Adrenal gland (tissue), 19 donors: ENCODE measurements at places on chromosomes 1 and 21. TPM values are rescaled to one million over a fixed set of nuclear protein-coding genes. Genes with fewer than 3 reads are reported as not detected.

Gene INPP5B
- total RNA-seq, result 25.9 TPM

Gene LDLRAD2
- 0.57 TPM for total RNA-seq

Gene SLC44A3
- 17.7 TPM for total RNA-seq

Gene GPR37L1
- total RNA-seq, result 0.30 TPM

Gene TNFRSF14
- 115 TPM for total RNA-seq

Gene ZSCAN20
- 5.7 TPM for total RNA-seq

Gene FAM78B
- 3.5 TPM for total RNA-seq

Gene EPHA2
- total RNA-seq, result 28.2 TPM

Gene C1orf167
- 3.2 TPM for total RNA-seq

Gene MRPL24
- total RNA-seq, result 111 TPM

Gene HMGCS2
- total RNA-seq, result 0.68 TPM

Gene CNR2
- total RNA-seq, result 0.06 TPM

DNA sequence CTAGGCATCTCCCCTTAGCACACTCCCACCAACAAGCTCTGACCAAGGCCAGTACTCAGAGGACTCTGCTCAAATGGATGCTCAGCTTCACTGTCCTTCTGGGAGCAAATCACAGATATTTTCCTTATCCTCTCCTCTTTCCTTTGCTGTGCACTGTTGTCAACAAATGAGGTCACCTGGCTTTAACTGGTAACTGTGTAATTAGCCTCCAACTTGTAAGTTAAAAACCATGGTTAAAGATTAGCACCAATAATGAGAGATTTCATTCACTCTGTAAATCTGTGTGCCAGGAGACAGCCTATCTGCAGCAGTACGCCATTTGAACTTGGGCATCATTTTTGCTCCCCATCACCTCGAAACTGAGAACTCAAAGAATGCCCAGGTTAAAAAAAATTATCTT, 149.5 kb downstream of the GABPA start:
- peak overlapping the region; percentile 59 for H3K27ac ChIP-seq
- DNase-seq, result no peak
- no peaks in the 10 kb centered on the region for H3K27me3 ChIP-seq
- no peak overlapping the region for H3K4me3 ChIP-seq
- H3K36me3 ChIP-seq, result no peaks in the 10 kb centered on the region
- no peaks in the 10 kb centered on the region for H3K4me1 ChIP-seq

DNA sequence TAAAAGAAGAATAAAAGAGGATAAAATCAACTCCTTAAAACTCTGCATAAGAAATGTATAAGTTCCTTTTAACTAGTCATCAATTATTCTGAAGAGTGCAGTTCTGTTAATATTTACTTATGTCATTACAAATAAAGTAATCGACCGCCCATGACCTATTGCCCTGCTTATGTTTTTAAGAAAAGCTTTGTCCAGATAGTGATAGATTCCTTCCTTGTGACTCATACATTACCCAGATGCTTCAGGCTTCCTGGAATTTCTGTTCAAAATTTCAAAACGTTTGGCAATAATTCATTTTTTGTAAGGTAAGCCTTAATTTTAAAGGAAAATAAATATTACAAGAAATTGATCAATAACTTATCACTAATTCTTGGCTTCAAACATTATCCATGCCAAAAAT, 918.2 kb upstream of the ADGRL2 start:
- DNase-seq, result peak; percentile 27
- H3K36me3 ChIP-seq, result no peaks in the 10 kb centered on the region
- no peak overlapping the region for H3K4me3 ChIP-seq

- H3K27me3 ChIP-seq, result no peaks in the 10 kb centered on the region
- no peak for DNase-seq
- no peak overlapping the region for H3K4me3 ChIP-seq
- H3K27ac ChIP-seq, result no peak overlapping the region
- no peaks in the 10 kb centered on the region for H3K4me1 ChIP-seq
These were observed 43.2 kb downstream of the ELK4 start for GRCh38 chr1:205588636-205589035.

GRCh38 chr1:106755682-106756406, 300.6 kb upstream of the PRMT6 start:
- no peaks in the 10 kb centered on the region for H3K36me3 ChIP-seq
- no peak for DNase-seq
- no peaks in the 10 kb centered on the region for H3K4me1 ChIP-seq

GRCh38 chr1:37471345-37472231, 2.8 kb upstream of the ZC3H12A start:
- DNase-seq, result peak; percentile 75
- peak overlapping the region; percentile 71 for H3K27ac ChIP-seq
- H3K4me3 ChIP-seq, result no peak overlapping the region
- H3K4me1 ChIP-seq, result peaks cover 35% of the 10 kb centered on the region
- no peaks in the 10 kb centered on the region for H3K27me3 ChIP-seq
- peaks cover 5% of the 10 kb centered on the region for H3K36me3 ChIP-seq

DNA sequence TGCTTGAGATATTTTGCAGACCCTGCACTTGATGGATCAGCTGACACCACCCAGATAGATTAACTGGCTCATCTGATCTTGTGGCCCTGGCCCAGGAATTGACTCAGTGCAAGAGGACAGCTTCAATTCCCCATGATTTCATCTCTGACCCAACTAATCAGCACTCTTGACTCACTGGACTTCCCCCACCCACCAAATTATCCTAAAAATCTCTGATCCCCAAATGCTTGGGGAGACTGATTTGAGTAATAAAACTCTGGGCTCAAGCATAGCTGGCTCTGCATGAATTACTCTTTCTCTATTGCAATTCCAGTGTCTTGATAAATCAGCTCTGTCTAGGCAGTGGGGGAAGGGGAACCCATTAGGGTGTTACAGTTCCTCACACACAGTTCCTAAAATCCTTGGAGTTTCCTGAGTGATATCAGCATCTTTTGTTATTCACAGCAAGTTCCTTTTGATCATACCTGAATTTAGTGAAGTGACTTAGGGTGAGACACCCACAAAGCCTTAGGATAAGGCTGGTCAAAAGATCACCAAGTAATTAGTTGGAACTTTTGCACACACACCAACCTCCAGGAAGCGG, 104.2 kb downstream of the COP1 start:
- no peaks in the 10 kb centered on the region for H3K36me3 ChIP-seq
- no peak overlapping the region for H3K4me3 ChIP-seq
- no peaks in the 10 kb centered on the region for H3K4me1 ChIP-seq
- no peak for DNase-seq
- no peaks in the 10 kb centered on the region for H3K27me3 ChIP-seq
- H3K27ac ChIP-seq, result no peak overlapping the region

GRCh38 chr1:211476200-211476849, 15.6 kb downstream of the RD3 start:
- H3K36me3 ChIP-seq, result no peaks in the 10 kb centered on the region
- H3K27me3 ChIP-seq, result no peaks in the 10 kb centered on the region
- H3K4me3 ChIP-seq, result no peak overlapping the region
- H3K27ac ChIP-seq, result no peak overlapping the region
- H3K4me1 ChIP-seq, result no peaks in the 10 kb centered on the region

DNA sequence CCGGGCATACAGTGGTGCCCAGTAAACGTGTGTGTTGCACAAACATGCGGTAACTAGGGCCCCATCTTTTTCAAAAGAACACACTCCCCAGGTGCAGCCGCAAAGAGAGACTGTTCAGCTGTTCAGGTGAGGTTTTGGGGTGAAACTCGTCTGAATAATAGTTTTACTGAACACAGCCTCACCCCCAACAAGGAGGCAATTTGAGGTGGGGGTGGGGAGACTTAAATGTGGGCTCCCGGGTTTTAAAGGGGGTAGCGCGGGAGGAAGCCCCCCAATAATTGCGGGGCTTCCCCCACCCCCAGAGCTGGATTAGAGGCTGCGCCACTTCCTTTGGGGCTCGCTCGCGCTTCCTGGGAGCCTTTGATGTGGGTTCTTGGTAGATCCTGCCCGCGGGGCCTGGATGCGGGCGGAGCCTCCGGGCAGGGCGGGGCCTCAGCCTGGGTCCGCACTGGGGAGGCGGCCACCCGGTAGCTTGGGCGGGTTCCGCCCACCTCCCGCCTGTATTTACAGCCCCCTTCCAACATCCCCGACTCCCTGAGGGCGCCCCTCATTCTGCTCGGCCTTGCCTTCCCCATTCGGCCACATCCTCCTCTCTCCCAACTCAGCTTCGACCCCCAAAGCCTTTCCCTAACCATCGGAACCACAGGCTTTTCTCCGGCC, 6.4 kb upstream of the EPHA2 start:
- DNase-seq, result no peak
- no peaks in the 10 kb centered on the region for H3K27me3 ChIP-seq
- no peaks in the 10 kb centered on the region for H3K36me3 ChIP-seq
- H3K4me1 ChIP-seq, result peaks cover 1% of the 10 kb centered on the region

- H3K36me3 ChIP-seq, result no peaks in the 10 kb centered on the region
- no peaks in the 10 kb centered on the region for H3K27me3 ChIP-seq
- no peak overlapping the region for H3K27ac ChIP-seq
These were observed 132.6 kb downstream of the DHRS3 start for GRCh38 chr1:12485231-12486058.

- H3K27me3 ChIP-seq, result no peaks in the 10 kb centered on the region
- no peak overlapping the region for H3K4me3 ChIP-seq
- DNase-seq, result no peak
- H3K27ac ChIP-seq, result no peak overlapping the region
- no peaks in the 10 kb centered on the region for H3K4me1 ChIP-seq
These were observed 24.8 kb upstream of the PRDM2 start for GRCh38 chr1:13675151-13675651.

DNA sequence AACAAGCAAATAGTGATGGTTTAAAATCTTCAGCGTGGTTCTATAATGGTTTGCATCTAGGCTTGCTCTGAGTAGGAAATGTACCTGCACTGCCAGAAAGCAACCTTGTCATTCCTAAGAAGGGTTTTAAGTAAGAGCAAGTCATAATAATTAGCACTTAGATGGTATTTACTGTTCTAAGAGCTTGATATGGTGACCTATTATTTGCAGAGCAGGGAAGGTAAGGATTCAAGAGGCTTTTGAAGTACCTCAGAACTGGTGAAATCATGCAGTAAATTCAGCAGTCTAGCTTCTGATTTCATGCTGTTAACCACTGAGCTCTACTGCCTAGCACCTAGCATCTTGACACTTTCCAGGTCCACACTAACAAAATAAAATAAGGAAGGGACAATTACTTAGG, 23.7 kb downstream of the ATP1A1 start:
- no peak overlapping the region for H3K27ac ChIP-seq
- H3K4me3 ChIP-seq, result no peak overlapping the region

- H3K4me3 ChIP-seq, result no peak overlapping the region
- H3K27ac ChIP-seq, result no peak overlapping the region
- no peaks in the 10 kb centered on the region for H3K27me3 ChIP-seq
- DNase-seq, result no peak
- H3K4me1 ChIP-seq, result no peaks in the 10 kb centered on the region
- H3K36me3 ChIP-seq, result no peaks in the 10 kb centered on the region
These were observed 8.5 kb downstream of the CD84 start for GRCh38 chr1:160570840-160571239.

DNA sequence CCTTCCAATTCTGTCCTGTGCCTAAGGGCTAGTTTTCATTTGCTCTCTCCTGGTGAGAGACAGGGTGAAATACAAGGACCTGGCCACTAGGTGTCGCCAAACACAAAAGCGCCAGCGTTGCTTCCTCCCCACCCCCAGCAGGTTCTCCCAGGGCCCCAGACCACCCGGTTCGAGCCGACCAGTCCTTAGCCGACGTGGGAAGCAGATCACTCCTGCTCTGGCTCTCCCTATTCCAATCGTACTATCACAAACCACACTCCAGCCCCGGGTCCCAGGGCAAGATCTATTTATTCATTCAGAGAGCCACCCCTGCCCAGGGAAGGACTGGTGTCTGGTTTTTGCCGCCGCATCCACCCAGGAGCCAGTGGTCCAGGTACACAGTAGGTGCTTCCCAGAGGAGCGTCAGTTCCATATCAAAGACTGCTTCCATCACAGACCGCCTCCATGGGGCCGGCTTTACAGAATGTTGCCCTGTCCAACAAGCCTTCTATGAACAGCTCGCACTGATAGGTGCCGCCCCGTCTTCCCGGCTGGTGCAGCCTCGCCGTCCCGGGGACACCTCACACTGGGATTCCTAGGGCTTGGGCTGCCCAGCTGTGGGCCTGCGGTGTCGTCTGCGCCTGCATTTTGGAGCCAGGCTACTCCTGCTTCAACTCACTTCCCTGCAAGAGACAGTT, 35.0 kb downstream of the CTNNBIP1 start:
- H3K27ac ChIP-seq, result no peak overlapping the region
- peak; percentile 70 for DNase-seq
- H3K36me3 ChIP-seq, result peaks cover 6% of the 10 kb centered on the region
- H3K4me1 ChIP-seq, result no peaks in the 10 kb centered on the region

DNA sequence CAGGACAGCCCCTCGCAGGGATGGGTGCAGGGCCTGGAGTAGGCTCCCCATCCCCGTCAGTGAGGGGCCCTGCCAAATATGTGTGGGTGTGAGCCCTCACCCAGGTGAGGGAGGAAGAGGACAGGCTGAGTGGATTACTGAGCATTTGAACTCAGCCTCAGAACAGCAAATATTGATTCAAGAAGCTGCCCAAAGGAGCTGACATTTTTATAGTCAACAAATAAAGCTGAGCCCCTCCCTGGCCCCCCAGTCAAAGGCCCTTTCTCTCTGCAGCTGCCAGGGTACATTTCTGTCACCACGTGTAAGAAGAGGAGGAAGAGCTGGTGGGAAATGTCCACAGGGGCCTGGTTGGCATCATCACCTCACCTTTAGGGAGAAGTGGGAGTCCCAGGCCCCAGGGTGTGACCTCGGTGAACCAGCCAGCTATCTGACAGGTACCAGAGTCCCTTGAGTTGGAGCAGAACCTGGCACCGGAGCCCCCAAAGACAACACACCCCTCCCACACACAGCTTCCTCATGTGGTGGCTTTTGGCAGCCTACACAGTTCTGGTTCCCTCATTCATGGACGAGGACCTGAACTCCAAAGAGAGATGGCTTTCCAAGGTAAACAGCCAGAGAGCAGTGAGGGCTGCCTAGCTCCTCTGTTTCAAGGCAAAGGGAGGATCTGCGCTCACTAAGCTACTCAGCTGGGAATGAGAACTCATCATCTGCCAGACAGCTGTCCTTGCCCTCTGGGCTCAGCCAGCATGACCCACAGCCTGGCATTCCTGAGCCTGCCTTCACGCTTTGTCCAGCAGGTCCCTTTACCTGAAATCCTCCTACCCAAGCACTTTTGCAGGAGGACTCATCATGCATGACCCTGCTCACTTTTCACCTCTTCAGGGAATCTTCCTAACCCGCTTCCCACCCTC, 43.0 kb upstream of the TENT5C start:
- no peak overlapping the region for H3K4me3 ChIP-seq
- no peaks in the 10 kb centered on the region for H3K27me3 ChIP-seq
- H3K36me3 ChIP-seq, result no peaks in the 10 kb centered on the region
- no peaks in the 10 kb centered on the region for H3K4me1 ChIP-seq
- DNase-seq, result no peak
- no peak overlapping the region for H3K27ac ChIP-seq

- no peaks in the 10 kb centered on the region for H3K27me3 ChIP-seq
- peaks cover 68% of the 10 kb centered on the region for H3K4me1 ChIP-seq
- DNase-seq, result no peak
- H3K36me3 ChIP-seq, result no peaks in the 10 kb centered on the region
These were observed 2.2 kb upstream of the TMEM51 start for GRCh38 chr1:15151377-15151806.

- H3K4me1 ChIP-seq, result peaks cover 21% of the 10 kb centered on the region
- no peak overlapping the region for H3K4me3 ChIP-seq
- no peaks in the 10 kb centered on the region for H3K27me3 ChIP-seq
- DNase-seq, result no peak
- no peaks in the 10 kb centered on the region for H3K36me3 ChIP-seq
These were observed 68.9 kb downstream of the ZNF644 start for GRCh38 chr1:90952906-90953305.
